Heart left ventricle (tissue), 16 donors: ENCODE measurements at places on chromosomes 5 and 9. TPM values are rescaled to one million over a fixed set of nuclear protein-coding genes. Genes with fewer than 3 reads are reported as not detected.
A peak's percentile ranks its signal among the peaks of the same experiment; 100 is the strongest.

Gene IL3
- total RNA-seq = not detected

DNA sequence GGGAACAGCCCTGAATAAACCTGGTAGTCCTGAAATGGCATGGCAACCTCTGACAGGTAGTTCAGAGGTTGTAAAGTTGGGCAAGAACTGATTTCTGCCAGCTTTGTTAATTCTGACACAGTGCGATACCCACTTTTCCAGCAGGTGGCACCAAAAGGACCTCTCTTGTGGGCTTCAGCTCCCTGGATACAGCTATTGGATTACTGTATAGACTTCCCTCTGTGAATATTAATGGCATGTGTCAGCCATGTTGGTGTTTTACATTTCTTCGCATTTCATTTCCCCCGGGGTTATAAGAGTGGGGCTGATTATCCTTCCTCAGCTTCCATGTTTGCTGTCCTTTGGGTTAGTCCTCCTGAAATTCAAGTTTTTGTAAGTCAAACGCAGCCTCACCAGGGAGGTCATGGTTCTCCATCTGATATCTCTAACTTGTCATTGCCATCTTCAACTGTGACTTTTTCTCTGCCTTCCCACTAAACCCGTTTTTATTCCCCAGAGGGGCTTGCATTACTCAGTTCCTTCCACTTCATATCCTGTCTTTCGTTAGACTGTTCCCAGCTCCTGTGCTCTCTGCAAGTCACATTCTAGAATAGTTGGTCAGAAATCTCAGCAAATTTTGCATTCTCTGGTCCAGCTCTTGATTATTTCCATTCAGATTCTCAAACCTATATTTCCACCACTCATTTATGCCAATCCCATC lies 135.6 kb downstream of the LIFR start:
- H3K4me3 ChIP-seq = no peak overlapping the region
- peak; percentile 29 for DNase-seq
- no peaks in the 10 kb centered on the region for H3K27me3 ChIP-seq
- H3K27ac ChIP-seq = no peak overlapping the region
- H3K36me3 ChIP-seq = no peaks in the 10 kb centered on the region

Gene SLC1A3
- total RNA-seq = 49.5 TPM

Gene PROB1
- total RNA-seq = 38.1 TPM

DNA sequence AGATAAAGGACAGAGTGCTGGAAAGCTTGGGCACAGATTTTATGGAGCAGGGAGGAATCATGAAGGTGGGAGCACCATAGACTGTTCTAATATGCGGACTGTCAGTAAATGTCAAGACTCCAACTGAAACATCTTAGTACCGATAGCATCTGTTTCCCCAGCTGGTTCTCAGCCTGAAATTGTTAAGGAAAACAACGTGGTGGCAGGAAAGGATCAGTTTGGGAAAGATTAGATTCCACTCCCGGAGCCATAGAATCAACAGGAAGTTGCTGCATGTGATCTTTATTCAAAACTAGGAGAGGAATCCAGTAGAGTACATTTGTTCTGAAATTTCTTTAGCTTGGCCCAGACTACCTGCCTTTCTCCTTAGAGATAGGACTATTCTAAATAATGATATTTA lies 559.1 kb downstream of the CSNK1G3 start:
- H3K4me3 ChIP-seq = no peak overlapping the region
- no peak for DNase-seq
- no peaks in the 10 kb centered on the region for H3K36me3 ChIP-seq
- H3K4me1 ChIP-seq = no peaks in the 10 kb centered on the region
- H3K27me3 ChIP-seq = no peaks in the 10 kb centered on the region
- no peak overlapping the region for H3K27ac ChIP-seq

DNA sequence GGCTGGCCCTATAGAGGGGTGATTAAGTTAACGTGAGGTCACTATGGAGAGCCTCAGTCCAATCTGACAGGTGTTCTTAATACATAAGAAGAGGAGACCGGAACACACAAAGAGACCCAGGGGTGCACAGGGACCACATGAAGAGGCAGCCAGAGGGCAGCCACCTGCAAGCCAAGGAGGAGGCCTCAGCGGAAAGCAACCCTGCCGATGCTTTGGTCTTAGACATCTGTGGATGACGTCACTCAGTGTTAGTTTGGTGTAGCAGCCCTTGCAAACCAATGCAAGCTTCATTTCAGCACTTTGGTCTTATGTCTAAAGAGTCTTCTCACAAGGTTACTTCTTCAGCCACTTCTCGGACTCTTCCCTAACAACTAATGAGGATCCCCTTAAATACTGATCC lies 47.6 kb upstream of the GRHPR start:
- DNase-seq = no peak
- H3K36me3 ChIP-seq = no peaks in the 10 kb centered on the region
- peaks cover 6% of the 10 kb centered on the region for H3K4me1 ChIP-seq
- no peak overlapping the region for H3K4me3 ChIP-seq

DNA sequence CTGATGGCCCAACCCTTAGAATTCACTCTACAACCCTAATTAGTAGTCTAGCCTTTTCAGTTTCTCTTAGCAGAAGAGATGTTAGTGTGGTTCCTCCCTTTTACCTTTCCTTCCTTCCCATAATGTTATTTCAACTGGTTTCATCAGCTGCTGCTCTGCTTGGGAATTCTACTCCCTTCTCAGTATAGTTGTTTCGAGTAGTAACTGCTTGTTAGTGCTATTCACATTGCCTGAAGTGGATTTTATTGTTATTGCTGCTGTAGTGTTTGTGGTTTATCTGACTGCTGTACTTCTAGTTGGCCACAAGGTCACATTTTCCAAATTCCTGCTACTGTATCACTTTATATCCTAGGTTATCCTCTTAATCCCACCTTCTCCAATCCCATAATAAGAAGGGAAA lies 29.7 kb downstream of the SMIM15 start:
- no peak overlapping the region for H3K4me3 ChIP-seq
- DNase-seq = no peak
- H3K27ac ChIP-seq = no peak overlapping the region
- no peaks in the 10 kb centered on the region for H3K36me3 ChIP-seq
- no peaks in the 10 kb centered on the region for H3K4me1 ChIP-seq
- no peaks in the 10 kb centered on the region for H3K27me3 ChIP-seq

Gene OR1J2
- total RNA-seq = not detected

Gene ARID3C
- total RNA-seq = not detected

DNA sequence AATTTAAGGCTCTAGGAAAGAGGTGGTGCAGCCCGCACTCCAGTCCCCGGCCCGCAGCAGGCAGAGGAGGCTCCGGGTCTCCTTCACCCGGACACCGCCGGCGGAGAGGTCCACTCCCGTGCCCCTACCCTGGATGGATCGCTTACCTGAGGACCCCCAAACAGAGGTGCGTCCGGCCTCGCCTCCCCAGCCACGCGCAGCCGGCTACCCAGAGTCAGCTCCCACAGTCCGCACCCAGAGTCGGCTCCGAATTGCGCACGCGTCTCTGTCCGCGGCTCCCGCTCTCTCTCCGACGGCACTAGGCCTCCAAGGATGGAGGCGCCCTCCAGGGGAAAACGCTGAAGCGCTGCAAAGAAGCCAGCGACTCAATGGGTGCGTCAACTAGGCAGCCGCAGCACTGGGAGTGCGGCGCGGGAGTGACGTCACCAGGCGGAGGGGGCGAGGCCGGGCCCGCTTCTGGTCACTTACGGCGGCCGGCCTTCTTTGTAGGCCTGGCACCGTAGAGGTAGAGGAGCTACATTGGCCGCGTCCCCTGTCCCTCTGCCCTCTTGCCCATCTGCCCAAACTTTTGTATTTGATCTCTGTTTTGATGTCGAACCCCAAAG lies at the start of gene ELP1:
Gene ELP1 (minus strand): TSS at position 407 of the 605 bp plus-strand sequence. CDS start 2,978 bp downstream, outside the sequence.
- H3K4me1 ChIP-seq = peaks cover 26% of the 10 kb centered on the region
- H3K27ac ChIP-seq = peak within 1 kb of the TSS; percentile 89
- DNase-seq = peak; percentile 94
- peaks cover 21% of the 10 kb centered on the region for H3K36me3 ChIP-seq

- no peak overlapping the region for H3K27ac ChIP-seq
- H3K27me3 ChIP-seq = no peaks in the 10 kb centered on the region
- peak; percentile 67 for DNase-seq
- peaks cover 13% of the 10 kb centered on the region for H3K4me1 ChIP-seq
- no peaks in the 10 kb centered on the region for H3K36me3 ChIP-seq
These were observed 9.7 kb upstream of the RXRA start for GRCh38 chr9:134316449-134317160.

GRCh38 chr5:117266280-117266679 lies 691.7 kb upstream of the SEMA6A start:
- H3K27ac ChIP-seq = no peak overlapping the region
- no peak for DNase-seq

Gene SLC46A2
- not detected for total RNA-seq

- no peaks in the 10 kb centered on the region for H3K36me3 ChIP-seq
- H3K27me3 ChIP-seq = no peaks in the 10 kb centered on the region
- peak overlapping the region; percentile 22 for H3K27ac ChIP-seq
- H3K4me3 ChIP-seq = no peak overlapping the region
- H3K4me1 ChIP-seq = peaks cover 11% of the 10 kb centered on the region
These were observed 93.7 kb downstream of the PDE4D start for GRCh38 chr5:59799668-59800346.

DNA sequence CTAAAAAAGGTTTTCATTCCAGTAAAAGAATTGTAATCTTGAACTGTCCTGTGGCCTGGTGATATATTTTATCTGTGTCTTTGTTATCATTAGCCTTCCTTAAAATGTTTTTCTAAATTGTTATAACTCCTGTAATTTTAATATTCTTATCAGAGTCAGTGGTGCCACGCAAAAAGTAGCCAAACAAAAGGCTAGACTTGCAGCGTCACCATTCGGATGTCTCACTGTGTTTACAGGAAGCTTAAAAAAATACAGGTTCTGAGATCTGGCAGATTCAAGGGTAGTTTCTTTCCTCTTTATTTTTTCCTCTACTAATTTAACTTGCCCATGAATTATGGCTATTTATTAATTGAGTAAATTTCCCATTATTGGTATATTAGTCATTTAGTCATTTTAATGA lies 362.3 kb downstream of the MAT2B start:
- no peak overlapping the region for H3K4me3 ChIP-seq
- H3K4me1 ChIP-seq = no peaks in the 10 kb centered on the region
- no peak overlapping the region for H3K27ac ChIP-seq
- H3K27me3 ChIP-seq = no peaks in the 10 kb centered on the region
- no peak for DNase-seq

DNA sequence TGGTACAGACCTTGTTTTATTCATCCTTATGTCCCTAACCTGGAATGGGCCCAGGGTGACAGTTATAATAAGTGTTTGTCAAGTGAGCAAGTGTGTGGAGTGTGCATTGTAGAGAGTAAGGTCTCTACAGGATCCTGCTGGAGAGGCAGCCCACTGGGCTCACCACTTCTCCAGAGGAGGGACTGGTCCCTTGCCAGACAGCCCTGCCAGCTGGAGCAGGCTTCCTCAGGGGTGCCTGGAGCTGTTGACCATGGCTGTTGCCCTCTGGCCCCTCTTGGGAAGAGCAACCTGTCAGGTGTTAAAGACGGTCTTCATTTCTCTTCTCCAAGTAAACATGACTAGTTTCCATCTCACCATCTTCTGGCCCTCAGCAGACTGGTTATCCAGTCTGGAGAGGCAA lies 20.0 kb downstream of the IRF1 start:
- H3K36me3 ChIP-seq = no peaks in the 10 kb centered on the region
- H3K27ac ChIP-seq = no peak overlapping the region
- no peaks in the 10 kb centered on the region for H3K27me3 ChIP-seq

- H3K4me1 ChIP-seq = peaks cover 8% of the 10 kb centered on the region
- H3K36me3 ChIP-seq = no peaks in the 10 kb centered on the region
- no peak overlapping the region for H3K27ac ChIP-seq
- H3K27me3 ChIP-seq = no peaks in the 10 kb centered on the region
- no peak overlapping the region for H3K4me3 ChIP-seq
- no peak for DNase-seq
These were observed 51.8 kb upstream of the TGFBR1 start for GRCh38 chr9:99052815-99053715.

DNA sequence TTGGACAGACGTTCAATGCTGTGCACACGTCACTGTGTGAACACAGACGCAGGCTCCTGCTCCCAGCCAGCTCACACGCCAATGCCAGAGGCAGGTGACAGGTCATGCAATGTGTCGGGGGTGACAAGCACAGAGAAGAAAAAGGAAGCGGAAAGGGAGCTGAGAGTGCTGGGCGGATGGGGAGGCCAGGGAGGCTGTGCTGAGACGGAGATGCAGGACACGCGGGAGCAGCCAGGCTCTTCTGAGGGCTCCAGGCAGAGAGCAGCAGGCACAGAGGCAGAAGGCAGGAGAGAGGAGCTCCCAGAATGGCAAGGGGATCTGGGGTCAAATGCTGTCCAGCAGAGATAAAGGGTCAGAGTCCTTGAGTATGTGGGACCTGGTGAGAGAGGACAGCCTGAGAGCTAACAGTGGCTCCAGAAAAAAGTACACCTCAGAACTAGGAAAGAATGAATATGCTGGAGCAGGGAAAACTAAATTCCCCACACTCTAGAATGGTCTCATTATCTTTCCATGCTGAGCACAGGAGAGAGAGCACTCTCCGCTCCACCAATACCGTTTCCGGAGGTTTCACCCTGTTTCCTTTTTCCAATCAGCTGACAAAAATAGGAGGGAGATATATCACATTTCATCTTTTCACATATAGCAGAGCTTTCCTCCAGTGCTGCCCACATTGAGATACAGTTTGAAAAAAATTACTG lies 32.8 kb upstream of the NSMF start:
- DNase-seq = no peak
- peaks cover 10% of the 10 kb centered on the region for H3K4me1 ChIP-seq
- H3K27me3 ChIP-seq = no peaks in the 10 kb centered on the region
- H3K4me3 ChIP-seq = no peak overlapping the region
- H3K36me3 ChIP-seq = peaks cover 2% of the 10 kb centered on the region
